Central memory CD4-positive, alpha-beta T cell (primary cell): ENCODE measurements at places on chromosomes 2 and 18.
A peak's percentile ranks its signal among the peaks of the same experiment; 100 is the strongest.

DNA sequence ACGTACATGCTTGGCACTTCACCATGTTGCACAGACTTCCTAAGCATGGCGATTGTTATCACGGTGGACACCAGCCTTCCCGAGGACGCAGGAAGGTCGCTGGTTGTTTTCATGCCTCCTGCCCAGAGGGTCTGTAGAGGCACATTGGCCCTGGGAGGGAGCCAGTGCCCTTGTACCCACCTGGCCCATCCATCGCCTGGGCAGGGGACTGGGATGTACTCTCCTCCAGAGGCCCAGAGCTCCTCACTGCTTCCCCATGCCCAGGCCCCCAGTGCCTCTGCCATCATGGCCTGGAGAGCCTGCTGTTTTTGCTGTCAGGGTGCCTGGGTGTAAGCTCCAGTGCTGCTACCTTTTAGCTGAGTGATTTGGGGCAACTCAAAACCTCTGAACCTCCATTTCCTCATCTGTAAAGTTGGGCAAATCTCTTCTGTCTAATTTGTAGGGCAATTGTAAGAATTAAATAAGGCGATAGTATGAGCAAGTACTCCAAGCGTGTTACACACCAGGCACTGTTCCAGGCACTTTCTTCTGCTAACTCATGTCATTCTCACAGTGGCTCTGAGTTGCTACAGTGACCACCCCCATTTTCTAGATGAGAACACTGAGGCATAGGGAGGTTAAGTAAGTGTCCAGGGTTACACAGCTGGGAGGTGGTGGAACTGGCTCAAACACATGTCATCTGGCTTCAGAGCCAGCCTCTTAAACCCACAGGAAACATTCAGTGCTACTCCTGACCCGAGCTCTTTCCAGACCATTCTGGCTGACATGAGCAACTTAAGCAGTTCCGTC, 45.3 kb downstream of the GREB1 start:
- DNase-seq: no peak

DNA sequence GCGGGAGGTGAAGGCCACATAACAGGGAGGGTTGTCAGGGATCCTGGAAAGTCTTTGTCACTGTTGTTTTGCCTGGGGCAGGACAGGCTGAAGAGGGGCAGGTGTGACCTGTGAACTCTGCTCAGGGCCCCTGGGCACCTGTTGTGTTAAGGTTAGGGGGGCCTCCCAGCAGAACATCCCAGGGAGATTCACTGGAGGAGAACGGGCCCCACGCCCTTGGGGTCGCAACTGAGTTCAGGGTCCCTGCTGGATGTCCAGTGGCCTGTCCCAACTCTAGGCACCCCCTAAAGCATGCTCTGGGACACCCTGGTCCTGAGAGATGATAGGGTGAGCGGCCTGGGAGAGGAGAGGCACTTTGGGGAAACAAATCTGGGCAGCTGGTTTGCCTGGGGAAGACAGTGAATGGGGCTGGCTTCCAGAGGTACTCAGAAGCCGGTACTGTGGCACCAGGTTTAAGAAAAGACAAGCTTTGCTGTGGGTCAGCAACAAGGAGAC, 22.9 kb downstream of the GPR35 start:
- DNase-seq: no peak

DNA sequence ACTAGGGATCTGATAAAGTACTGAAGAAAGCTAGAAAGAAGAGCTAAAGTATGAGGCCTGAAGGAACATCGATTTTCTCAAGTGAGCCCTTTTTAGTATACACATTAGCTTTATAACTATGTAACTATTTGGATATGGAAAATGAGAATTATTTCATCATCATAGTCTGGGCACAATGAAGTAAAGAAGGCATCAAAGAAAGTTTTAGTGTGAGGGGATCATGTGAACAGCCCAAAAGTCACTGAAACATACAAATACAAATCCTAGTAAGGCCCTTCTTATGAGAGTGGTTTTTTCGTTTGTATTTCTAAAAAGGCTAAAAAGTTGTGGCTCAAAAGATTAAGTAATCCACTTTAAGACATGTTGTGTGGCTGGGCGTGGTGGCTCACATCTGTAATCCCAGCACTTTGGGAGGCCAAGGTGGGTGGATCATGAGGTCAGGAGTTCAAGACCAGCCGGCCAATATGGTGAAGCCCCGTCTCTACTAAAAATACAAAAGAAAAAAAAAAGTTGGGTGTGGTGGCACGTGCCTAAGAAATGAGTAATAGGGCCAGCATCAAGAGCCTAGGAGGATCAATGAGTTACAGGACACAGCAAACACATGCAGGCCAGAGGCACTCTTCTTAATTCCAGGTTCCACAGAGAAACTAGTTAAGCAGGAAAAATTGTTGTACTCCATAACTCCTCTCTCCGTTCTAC, 61.9 kb downstream of the PUM2 start:
- DNase-seq: no peak

GRCh38 chr2:240426845-240427721, 8.4 kb upstream of the GPC1 start:
- no peak for DNase-seq

GRCh38 chr2:85828725-85829124, 60.1 kb downstream of the ST3GAL5 start:
- no peak for DNase-seq

DNA sequence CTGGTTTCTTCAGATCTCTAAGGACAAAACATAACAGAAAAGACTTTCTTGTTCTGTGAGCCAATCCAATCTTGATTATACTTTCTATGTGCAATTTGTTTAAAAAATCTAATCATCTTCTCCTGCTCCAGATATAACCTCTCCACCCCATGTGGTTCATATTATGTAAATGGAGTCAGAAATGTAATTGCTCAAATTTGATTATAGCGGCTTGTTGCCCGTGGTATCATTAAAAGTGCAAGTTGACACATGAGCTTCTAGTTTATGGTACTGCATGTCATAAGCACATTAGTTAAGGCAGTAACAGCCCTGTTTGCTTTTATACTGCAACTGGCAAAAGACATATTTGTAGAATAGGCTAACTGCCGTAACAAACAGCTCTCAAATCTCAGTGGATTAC, 715.1 kb upstream of the CDH7 start:
- no peak for DNase-seq

DNA sequence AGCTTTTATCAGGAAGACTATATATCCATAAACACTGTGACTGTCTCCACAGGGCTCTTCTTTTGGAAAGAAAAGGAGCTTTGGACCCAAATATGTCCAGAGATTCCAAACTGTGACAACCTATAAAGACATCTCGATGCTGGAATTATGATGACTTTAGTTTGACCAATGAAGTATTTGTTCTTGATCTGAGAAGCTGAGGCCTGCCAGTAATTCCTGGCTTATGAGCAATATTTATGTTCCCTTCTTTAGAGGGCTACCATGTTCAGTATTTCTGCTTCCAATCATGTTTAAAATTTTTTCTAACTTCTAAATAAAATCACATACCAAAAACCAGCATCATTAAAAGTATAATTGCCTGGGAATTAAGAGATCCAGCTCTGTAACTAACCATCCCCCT, 41.1 kb downstream of the FEZ2 start:
- DNase-seq: no peak

- DNase-seq: no peak
Observed at GRCh38 chr2:218815649-218816048, 16.0 kb downstream of the PRKAG3 start.

DNA sequence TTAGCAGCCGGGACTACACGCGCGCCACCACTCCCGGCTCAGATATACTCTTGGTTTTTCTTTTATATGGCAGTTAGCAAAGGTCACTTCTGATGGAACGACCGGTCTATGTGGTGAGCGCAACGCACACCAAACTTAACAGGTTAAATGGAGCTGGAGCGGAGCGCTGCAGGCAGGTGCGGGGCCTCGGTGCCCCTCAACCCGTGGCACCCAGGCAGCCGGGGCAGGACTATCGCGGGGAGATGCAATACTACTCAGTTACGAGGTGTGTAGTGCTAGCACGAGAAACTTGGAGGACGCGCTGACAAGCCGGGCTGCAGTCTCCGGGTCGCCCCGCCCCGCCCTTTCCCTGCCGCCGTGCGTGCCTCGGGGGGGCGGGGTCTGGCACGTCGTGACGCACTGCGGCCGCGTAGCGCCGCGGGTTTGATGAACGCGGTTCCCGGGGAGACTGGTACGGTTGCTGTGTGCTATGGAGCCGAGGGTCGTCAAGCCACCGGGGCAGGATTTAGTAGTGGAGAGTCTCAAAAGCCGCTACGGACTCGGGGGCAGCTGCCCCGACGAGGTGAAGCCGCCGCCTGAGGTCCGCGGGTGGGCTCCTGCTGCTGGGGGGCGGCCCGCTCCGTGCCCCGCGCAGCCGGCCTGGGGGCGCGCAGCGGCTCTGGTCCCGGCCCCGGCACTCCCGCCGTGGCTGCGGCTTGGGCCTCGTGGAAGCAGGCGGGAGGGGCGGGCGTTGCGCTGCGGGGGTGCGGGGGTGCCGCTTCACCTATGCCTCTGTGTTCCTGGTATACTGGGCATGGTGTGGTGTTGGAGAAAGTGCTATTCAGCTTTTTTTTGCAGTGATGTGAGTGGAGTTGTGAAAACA, at the start of gene CCDC138:
Gene CCDC138, plus strand, starts transcription at position 418 of the 862 bp plus-strand sequence. Its CDS starts 52 bp downstream, at position 470.
- peak; percentile 89 for DNase-seq

GRCh38 chr18:11726556-11726955, 37.5 kb downstream of the GNAL start:
- no peak for DNase-seq

DNA sequence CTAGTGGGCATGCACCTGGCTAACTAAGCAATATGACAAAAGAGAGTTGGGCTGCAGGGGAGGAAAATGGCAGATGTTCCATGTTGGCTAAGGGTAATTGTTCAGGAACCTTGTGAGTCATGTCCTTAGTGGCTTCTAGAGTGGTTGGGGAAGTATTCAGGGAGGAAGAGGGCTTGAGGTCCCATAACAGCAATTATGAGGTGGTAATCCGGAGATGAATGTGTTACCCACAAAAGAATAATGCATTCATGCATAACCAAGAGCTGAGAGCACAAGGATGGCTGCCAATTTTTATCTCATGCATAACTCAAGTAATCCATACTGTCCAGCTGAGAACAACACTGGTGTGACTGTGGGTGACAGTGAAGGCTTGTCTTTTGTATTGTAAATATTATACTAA, 42.9 kb downstream of the TMEFF2 start:
- no peak for DNase-seq

DNA sequence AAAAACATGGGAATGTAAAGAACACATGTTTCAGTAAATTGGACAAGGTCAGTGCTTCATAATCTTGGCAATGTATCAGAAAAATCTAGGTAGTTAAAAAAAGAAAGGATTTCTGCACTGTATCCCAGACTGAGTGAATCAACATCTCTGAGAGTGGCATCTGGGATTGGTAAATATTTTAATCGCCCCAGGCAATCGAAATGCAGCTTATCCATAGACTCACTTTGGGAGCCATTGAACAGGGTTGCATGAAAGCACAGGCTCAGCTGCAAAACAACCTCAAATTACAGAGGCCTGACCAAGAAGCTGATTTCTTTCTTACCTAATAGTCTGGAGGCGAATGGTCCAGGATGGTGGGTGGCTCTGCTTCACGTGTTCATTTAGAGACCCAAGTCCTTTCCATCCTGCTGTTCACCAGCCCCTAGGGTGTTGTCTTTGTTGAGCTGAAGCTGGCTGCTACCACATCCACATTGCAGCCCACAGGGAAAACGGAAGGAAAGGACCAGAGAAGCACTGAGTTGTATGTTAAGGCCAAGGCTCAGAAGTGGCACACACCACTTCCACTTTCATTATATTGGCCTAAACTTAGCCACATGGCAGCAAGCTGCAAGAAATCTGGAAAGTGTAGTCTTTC, 59.0 kb downstream of the MOGAT1 start:
- no peak for DNase-seq

DNA sequence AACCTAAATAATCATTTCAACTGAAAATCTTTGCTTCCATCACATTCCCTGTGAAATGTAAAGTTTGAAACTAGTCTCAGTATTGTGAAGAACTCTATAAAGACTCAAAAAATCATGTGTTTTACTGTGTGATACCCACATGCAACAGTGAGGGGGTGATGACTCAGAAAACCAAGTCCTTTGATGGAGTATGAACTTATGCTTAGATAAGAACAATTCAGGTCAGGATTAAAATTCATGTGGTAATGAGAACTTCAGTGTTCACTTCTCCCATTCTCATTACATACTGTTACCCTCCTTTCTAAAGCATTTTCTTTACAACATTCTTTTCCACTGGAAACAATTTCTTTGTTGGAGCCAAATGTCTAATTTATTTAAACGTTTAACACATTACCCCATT, 360.2 kb downstream of the FSIP2 start:
- DNase-seq: no peak

DNA sequence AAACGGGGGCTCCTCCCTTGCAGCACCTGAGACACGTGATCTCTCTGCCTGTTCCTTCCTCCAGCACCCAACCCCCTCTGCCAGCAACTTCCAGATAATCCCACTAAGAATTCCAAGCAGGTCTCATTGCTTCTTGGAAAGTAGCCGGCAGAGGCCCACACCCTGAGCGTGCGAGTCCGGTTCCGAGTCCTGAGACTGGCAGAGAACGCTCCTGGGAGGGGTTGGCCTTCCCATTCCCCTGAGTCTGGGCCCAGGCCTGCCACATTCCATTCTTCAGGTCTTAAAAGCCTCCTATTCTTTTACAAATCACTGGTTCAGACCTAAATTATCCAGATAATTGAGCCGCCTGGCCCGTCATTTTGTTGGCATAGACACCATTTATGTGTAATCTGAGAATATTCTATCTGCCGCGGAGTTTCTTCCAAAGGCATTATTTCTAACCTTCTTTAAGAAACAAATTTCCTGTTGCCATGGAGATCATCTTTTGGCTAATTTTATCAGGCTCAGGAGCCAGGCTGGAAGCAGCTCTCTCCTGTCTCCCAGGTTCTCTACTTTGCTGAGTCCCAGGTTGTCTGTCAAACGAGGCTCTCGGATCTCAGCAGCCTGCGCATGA, 165.4 kb downstream of the MYCN start:
- DNase-seq: no peak

GRCh38 chr18:62539284-62540165, 16.7 kb downstream of the ZCCHC2 start:
- DNase-seq: no peak

DNA sequence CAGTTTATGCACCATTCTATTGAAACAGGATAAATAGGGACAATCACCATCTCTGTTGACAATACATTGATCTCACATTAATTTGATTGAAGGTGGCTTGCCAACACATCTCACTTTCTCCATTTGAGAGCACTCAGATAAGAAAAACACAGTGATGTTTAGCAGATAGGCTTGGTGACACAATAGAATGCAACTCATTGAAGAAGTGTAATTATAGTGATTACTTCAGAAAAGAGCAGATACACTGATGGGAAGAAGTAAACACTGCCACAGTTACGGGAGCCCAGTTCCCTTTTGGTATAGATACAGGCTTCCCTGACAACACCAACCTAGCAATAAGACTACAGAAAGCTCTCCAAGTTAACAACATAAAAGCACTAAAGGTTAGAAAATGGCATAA, 89.1 kb downstream of the FIGN start:
- DNase-seq: no peak

DNA sequence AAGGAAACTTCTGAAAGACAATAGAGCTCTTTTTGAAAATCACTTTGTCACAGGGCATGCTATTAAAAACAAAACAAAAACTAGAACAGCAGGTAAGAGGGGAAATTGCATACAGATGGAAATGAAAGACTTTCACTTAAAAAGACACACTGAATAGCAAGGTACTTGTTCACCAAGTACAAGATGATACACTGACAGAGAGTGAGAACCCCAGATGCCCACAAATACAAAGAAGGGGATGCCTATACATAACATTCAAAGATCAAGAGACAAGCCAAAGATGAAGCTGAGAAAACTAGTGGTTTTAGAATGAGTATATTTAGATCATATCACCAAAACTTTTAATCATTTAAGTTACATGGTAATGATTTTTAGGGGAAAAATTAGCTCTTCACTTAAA, 60.7 kb downstream of the ASXL2 start:
- DNase-seq: no peak
